Left ventricle myocardium inferior (tissue), 1 donor: ENCODE measurements at places on chromosomes 4 and X. TPM values are rescaled to one million over a fixed set of nuclear protein-coding genes. Genes with fewer than 3 reads are reported as not detected.

DNA sequence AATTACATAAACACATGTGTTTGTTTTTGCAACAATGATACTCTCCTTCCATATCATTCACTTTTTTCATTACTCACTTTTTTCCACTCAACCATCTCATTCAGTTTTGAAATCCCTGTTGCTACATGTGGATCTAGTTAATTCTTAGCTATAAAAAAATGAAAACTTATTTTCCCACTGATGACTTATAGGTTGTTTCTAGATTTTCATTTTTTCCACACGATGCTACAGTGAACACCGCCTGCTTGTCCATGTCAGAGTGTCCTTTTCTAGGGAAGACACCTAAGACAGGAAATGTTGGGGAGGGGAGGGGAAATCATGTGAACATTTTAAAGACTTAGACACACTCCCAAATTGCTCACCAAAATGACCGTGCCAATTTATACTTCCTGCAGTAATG is 70.2 kb downstream of the SUPT20HL2 start:
- DNase-seq: no peak

DNA sequence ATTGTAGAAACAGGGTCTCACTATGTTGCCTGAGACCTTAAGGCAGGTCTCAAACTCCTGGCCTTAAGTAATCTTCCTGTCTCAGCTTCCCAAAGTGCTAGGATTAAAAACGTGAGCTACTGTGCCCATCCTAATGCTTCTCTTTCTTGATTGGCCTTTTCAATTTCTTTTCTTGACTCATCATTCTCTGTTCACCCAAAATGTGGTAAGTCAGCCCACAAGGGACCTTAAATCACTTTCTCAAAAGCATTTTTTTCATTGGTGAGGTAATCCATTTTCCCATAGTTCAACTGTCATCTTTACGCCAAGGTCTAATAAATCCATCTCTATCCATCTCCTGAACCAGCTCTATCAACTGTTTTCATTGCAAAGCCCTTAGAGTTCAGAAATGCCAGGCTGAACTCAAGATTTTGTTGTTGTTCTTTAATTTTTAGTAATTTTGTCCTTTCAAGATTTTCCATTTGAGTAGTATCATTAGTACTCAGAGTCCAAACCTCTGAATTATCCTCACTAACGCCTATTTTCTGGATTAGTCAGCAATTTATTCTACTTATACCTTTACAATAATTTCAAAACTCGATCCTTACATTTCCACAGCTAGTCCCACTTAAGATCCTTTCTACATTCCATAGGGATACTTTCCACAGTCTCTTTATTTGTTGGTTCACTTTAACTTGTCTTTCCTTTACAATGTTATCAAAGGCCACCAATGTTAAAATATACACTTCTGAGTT is 528.6 kb downstream of the IL15 start:
- DNase-seq: no peak

ATP6AP1 gene
- 84.1 TPM for total RNA-seq

DNA sequence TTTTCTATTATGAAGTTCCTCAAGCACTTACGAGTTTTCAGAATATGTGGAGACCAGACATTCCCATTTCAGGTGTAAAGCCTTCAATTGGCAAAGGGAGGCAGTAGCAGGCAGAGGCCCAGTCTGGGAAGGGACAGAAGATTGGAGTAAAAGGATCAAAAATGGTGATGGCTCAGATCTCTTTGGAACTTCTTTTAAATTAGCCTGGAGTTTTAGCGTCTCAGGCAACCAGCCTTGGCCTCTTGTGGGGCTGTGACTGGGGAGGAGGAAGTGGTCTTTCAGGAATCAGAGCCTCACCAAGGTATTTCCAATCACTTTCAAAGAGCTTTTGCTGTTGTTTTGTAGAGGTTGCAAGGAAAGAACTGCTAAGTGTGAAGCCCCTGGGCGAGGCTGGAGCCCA is 239.1 kb downstream of the FRAS1 start:
- no peak for DNase-seq

DNA sequence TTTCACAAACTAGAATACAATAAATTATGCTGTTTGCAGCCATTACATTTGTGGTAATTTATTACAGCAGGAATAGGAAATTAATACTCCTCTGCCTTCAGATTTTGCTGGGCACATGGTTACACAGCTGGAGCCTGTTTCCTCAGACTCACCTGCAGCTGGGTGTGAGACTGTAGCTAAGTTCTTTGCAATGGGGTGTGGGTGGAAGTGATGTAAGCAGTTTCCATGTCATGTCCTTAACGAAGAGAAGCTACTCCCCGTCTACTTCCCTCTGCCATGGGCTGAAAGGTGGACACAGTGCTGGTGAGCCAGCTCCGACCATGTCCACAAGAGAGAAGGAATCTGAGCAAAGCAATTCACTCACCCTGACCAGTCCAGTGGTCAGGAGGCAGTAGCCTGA is 18.2 kb downstream of the SH3KBP1 start:
- DNase-seq: no peak
